ENCODE measurements at places on chromosomes 5 and 9. TPM values are rescaled to one million over a fixed set of nuclear protein-coding genes. Genes with fewer than 3 reads are reported as not detected.

Gene SPINK4
- not detected for total RNA-seq

- no peaks in the 10 kb centered on the region for H3K27me3 ChIP-seq
- H3K27ac ChIP-seq, result no peak overlapping the region
- H3K4me1 ChIP-seq, result no peaks in the 10 kb centered on the region
Measured at GRCh38 chr5:61991430-61991829, 314.6 kb upstream of the KIF2A start.

- peak overlapping the region; percentile 79 for H3K27ac ChIP-seq
- peaks cover 62% of the 10 kb centered on the region for H3K4me1 ChIP-seq
- DNase-seq, result no peak
- peaks cover 44% of the 10 kb centered on the region for H3K36me3 ChIP-seq
Measured at GRCh38 chr9:94168203-94169000, 84.1 kb downstream of the PTPDC1 start.

DNA sequence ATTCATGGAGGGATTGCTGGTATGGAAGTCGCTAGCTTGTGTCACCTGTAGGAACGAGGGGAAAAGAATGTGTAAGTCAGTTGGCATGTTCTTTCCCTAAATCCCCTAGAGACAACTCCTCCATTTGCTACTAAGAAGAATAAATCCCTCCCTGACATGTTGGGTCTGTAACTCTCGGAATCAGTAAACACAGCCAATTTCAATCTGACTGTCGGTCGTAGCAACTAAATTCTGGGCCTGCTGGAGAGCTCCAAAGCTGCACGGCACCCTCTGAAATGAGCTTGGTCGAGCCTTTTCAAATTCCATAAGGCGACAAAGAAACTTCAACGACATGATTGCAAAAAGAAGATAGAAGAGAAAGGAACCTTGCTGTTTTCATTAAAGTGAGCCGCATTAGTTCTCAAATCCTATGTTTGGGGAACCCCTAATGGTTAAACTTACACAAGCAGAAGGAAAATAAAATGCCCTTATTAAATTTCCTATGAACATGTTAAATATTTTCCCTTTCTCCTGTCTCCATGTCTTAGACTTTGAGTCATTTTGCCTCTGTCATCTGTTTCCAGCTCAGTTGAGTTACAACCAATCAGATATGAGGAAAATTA lies 735.8 kb upstream of the WWC1 start:
- H3K27ac ChIP-seq, result no peak overlapping the region
- H3K36me3 ChIP-seq, result no peaks in the 10 kb centered on the region
- no peak for DNase-seq
- H3K4me1 ChIP-seq, result no peaks in the 10 kb centered on the region
- no peak overlapping the region for H3K4me3 ChIP-seq

Data from activated CD8-positive, alpha-beta T cell treated with anti-CD3 and anti-CD28 coated beads, Interleukin-2, amount 10 ng/mL, durations not matched to agents 7 days and 5 days (primary cell).